ENCODE measurements at places on chromosomes 6 and 20. TPM values are rescaled to one million over a fixed set of nuclear protein-coding genes. Genes with fewer than 3 reads are reported as not detected.

Gene CTAGE9
- total RNA-seq = not detected

Gene SLC35D3
- total RNA-seq = not detected

Gene CDH4
- total RNA-seq = 6.1 TPM

Gene LY6G6C
- total RNA-seq = 0.80 TPM

DNA sequence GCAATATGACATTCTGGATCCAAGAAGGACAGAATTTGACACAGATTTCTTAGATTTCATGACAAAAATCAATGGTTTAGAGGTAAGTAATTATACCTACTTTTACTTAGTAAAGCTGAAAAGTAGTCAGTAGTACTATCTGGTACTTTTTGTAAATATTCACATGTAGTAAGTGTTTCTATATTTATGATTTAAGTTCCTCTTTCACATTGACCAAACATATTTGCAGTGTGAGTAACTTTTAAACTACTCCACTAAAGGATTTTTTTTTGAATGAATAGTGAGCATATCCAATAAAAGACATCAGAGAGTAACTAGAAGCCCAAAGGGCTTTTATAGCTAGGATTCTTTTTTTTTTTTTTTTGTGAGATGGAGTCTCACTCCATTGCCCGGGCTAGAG lies 60.8 kb downstream of the DNAH8 start:
- no peak for DNase-seq
- no peaks in the 10 kb centered on the region for H3K27me3 ChIP-seq
- no peak overlapping the region for H3K4me3 ChIP-seq
- H3K36me3 ChIP-seq = no peaks in the 10 kb centered on the region
- H3K4me1 ChIP-seq = no peaks in the 10 kb centered on the region

Gene ECT2L
- not detected for total RNA-seq

DNA sequence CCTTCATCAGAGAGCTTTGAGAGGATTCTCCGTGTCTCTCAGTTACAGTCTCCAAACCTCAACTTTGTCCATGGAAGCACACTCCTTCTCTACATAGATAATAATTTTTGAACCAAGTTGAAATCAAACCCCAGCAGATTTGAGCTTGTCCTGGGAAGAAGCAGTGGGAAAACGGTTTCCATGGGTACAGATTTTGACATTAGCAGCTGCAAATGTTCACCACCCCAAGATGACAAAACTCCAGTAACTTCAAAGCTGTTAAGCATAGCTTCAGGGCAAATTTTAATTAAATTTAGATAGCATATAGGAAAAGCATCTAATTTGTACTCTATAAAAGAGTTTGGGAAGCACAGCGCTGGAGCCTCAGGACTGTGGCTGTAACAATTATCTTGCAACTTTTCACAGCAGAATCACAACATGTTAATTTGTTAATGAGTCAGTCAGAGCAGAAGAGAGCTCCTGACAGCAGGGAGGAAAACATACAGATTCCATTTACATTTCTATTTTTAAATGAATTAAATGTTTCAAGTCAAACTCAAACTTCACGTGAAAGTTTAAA lies 240.7 kb downstream of the BMP7 start:
- no peaks in the 10 kb centered on the region for H3K4me1 ChIP-seq
- H3K4me3 ChIP-seq = no peak overlapping the region

DNA sequence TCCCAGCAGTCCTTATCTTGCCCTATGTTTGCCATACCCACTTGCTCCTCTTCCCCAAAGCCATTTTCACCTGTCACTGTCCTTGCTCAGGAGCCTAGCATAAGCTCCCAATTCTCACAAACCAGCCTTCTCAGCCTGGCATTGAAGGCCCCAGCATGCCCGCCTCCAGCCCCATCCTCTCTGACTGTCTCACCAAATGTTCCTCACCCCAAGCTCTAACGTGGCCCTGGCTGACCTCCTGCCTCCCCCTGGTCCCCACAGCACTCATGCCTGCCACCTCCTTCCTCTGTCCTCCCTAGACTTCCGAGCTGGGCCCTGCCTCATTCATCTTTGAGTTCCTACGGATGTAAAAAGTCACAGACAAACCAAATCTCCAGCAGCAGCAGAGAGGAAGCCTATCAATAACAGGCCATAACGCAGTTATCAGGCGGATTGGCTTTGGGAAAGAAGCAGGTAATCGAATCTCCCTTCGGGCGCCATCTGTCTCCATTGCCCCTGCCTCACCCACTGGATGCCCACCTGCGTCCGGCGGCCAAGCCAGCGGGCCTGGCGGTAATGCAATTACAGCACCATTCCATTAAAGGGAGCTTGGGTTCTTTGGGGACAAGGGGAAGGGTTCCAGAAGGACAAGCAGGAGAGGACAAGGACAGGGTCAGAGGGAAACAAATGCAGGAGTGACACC lies 104.4 kb downstream of the MRPL14 start:
- DNase-seq = no peak
- no peaks in the 10 kb centered on the region for H3K36me3 ChIP-seq
- H3K27ac ChIP-seq = no peak overlapping the region
- no peak overlapping the region for H3K4me3 ChIP-seq
- H3K4me1 ChIP-seq = peaks cover 8% of the 10 kb centered on the region
- H3K27me3 ChIP-seq = no peaks in the 10 kb centered on the region

DNA sequence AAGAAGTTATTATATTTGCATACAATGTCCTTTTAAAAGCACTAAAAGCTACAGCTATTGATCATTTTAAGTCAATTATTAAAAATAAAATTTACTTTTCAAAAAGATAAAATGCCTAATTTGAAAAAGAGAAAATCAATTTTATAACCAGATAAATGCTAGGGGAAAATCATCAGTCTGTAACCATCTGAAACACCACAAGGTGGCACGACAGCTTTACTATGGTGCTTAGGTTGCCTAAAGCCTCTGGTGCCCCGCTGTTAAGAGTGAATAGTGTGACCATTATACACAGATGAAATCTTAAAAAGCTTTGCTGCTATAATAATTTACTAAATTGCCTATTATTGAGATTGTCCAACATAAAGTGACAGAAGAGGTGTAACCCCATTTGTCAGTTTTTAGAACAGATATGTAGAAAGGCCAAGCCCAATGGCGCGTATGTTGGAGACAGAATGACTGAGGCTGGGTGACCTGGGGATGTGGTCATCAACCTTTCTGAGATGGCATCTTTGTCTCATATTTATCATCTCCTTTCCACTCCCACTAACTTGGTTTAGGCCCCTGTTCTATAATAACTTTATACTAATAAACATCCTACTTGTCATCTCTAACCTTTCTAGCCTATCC lies 100.8 kb downstream of the MOXD1 start:
- H3K27ac ChIP-seq = no peak overlapping the region
- H3K36me3 ChIP-seq = no peaks in the 10 kb centered on the region
- H3K27me3 ChIP-seq = peaks cover 23% of the 10 kb centered on the region
- no peaks in the 10 kb centered on the region for H3K4me1 ChIP-seq

Data from A673 (cell line).